NCI-H526 (cell line): ENCODE measurements at places on chromosomes 1 and 21.
A peak's percentile ranks its signal among the peaks of the same experiment; 100 is the strongest.

DNA sequence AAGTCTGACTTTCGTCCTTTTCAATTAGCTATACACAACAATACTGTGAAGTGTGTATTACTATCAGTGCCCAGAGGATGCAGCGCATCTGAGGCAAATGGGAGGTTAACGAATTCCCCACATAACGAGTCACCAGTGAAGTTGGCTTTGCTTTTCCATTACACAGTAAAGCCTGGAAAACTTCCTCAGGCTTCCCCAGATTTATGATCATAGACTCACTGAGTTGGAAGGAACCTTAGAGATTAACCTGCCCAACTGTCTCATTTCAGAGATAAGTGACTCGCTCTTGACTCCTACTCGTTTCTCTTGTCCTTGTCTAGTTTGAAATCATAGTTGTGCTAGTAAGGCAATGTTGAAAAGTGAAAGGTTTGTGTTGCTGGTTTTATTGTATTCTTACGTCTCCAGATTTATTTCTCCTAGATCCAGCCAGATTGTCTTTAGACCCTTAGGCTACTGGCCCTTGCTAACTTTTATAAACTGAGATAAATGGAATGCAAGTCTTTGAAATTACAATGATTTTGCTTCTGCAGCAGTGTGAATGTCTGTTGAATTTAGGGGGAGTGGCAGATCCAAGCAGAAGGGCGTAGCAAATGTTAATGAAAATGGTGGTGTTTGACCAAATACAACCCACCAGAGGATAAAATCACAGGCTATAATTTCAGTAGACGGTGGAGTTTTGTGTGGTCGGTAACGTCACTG, 17.3 kb downstream of the S1PR1 start:
- no peak for DNase-seq

GRCh38 chr1:208515129-208515528, 270.9 kb upstream of the PLXNA2 start:
- no peak for DNase-seq

GRCh38 chr1:1540090-1540817, at the start of gene TMEM240:
TMEM240 (minus strand) TSS chr1:1540624; CDS start chr1:1540346, 278 bp downstream.
- no peak for DNase-seq

- DNase-seq, result peak; percentile 50
These were observed 7.2 kb upstream of the FBXO28 start for GRCh38 chr1:224106568-224107281.

DNA sequence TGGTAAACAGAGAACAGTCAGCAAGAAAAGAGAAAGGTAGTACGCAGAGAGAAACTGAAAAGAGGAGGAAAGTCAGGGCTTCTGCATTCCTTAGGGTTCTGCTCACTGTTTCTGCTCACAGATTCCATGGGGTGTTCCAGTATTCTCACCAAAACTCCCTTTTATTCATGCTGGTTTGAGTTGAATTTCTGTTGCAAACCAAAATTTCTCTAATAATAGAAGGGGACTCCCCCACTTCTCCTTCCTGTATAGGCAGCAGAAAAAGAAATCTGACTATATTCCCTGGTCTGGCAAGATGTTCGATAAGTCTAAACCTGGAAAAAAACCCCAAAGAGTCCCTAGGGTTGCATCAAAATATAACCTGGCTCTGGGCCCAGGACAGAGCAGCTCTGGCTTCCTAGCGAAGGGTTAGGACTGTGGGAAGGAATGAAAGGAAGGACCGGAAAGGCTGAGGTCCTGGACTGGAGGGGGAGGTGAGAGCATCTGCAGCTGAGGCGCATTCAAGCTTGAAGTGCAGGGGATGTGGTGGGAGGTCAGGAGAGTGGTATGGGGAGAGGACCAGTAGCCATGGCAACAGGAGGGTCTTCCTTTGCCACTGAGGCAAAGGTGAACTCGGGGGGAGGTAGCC, 18.8 kb upstream of the RGS16 start:
- DNase-seq, result no peak

DNA sequence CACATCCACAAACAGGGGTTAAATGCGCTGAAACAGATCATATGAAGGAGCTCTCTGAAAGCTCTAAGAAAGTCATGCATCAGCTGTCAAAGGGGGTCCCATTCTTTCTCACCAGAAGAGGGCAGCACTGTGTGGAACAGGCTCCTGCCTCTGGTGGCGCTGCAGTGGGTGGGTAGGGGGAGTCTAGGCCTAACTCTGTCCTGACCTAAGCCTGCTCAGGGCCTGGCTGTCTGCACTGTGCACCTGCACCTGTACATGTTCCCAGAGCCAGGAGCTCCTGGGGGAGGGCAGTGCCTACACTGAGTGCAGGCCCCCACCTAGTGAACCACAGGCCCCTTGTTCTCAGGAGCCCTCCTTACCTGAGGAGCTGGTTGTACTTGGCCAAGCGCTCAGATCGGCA, 16.0 kb downstream of the ENO1 start:
- DNase-seq, result peak; percentile 27

- no peak for DNase-seq
These were observed 34.2 kb downstream of the TNFRSF8 start for GRCh38 chr1:12097321-12097720.

DNA sequence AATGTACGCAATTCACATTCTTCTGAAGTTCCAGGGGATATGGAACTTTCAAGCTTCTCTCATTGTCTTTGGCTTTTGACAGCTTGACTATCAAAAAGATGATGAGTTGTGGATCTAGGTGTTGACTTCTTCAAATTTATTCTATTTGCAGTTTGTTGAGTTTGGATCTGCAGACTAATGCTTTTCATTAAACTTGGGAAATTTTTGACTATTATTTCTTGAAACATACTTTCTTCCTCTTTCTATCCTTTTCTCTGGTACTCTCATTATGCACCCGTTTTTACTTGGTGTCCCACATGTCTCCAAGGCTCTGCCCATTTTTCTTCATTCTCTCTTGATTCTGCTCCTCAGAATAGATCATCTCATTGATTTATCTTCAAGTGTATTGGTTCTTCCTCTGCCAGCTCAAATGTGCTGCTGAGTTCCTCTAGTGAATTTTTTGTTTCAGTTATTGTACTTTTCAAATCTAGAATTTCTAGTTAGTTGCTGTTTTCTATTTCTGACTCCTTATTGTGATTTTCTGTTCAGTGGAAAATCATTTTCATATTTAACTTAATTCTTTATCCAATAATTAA, 49.4 kb downstream of the CYP2J2 start:
- DNase-seq, result no peak

DNA sequence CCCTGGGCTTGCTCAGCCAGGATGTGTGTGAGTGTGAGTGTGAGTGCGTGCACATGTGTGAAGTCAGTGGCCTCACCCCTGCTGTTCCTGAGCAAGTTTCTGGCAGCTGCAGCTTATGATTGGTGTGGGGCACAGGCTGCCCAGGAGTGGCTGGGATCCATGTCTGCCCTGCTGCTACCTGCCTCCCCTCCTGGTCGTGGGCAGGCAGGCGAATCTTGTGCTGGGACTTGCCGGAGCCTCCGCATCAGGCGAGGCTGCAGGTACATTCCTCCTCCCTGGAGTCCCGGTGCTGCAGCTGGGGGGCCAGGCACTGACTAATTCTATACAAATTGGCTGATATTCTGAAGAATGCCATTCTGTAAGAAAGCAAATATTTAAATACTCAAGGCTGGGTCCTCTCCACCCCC, 85.6 kb upstream of the WNT4 start:
- no peak for DNase-seq

GRCh38 chr21:31879241-31879650, 6.4 kb downstream of the HUNK start:
- DNase-seq, result no peak

GRCh38 chr21:42341776-42342542, 8.8 kb downstream of the TFF2 start:
- no peak for DNase-seq
